ENCODE measurements at places on chromosomes 6 and 20.

- no peak for DNase-seq
These were observed 204.5 kb upstream of the TAB2 start for GRCh38 chr6:149112976-149113375.

- DNase-seq, result no peak
These were observed 97.6 kb upstream of the STMND1 start for GRCh38 chr6:17004269-17004668.

DNA sequence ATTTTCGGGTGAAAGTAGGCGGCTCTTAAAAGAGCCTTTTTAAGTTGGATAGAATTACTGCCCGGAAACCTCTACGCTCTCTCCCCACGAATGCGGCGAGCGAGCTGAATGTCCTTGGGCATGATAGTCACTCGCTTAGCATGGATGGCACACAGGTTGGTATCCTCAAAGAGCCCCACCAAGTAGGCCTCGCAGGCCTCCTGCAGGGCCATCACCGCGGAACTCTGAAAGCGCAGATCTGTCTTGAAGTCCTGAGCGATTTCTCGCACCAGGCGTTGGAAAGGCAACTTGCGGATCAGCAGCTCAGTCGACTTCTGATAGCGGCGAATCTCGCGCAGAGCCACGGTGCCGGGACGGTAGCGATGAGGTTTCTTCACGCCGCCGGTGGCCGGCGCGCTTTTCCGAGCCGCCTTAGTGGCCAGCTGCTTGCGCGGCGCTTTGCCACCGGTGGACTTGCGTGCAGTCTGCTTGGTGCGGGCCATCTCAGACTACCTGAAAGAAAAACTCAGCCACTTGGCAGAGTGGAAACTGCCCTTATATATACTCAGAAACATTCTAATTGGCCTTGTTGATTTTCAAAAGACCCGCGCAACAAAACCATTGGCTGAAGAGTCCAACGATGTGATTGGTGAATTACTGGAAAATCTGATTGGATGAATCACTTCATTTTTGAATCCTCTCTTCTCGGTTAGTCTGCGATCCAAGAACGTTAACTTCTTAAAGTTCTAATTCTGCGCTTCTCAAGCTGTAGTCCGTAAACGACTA is 93.9 kb upstream of the BTN3A2 start:
- no peak for DNase-seq

- no peak for DNase-seq
These were observed 102.4 kb downstream of the CDH26 start for GRCh38 chr20:60060593-60060992.

DNA sequence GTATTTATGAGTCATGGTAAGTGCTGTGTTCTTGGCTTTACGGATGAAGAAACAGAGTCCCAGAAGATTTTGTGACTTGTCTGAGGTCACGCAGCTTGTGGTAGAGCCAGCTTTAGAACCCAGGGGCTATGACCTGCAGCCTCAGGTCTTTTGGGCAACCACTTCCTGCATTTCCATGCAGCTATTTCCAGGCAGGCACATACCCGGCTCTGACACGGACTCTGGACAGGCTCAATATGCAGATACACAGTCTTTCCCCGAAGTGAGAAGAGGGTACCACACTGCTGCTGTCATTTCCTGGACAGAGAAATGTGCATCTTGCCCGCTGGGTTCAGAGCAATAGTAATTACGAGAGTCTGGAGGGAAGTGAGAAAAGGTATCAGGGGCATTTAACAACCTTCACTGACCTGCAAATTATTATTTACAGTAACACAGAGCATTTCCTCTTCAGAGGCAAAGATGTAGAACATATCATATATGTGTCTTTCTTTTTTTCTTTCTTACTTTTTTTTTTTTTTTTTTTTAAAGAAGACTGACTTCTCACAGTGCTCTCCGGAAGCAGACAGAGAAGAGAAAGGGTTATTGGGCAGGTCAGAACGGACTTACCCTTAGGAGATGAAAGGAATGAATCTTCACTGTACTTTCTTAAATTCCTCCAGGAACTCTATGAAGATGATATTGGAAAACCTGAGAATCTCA is 185.1 kb downstream of the CLIC5 start:
- DNase-seq, result no peak

DNA sequence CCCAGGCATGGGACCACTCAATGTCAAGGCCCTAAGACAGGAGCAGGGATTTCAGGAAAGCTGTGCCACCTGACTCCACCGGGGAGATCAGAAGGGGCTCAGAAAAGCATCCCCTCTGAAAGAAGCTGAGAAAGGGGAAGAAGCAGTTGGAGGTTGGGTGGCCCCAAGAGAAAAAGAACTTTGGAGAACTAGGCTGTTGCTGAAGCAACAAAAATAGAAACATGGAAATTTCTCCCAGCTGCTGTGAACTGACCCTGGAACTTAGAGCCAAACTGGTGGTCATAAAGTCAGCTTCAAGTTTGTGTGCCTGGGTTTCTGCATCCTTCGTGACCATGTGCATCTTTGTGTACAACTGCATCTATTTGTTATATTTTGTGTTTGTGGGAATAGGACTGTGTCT is 534.5 kb downstream of the MAFB start:
- DNase-seq, result no peak

- no peak for DNase-seq
These were observed 10.0 kb upstream of the ARMC2 start for GRCh38 chr6:108838101-108838717.

DNA sequence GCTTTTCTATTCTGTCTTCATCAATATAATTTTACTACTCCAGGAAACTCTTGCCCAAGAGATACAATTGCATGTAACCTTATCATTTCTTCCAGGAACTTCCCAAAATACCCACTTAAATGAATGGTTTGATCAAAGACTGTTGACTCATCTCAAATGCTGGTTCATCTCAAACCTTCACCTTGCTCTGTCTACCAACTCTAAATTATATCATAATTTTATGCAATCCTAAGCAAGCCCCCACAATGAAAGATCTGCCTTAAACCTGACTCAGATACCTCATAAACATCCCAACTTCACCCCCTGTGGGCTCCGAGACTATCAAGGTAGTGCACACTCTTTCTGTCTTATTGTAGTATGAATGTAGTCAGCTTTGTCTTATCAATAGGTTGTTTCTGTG is 65.5 kb upstream of the GCM1 start:
- no peak for DNase-seq

DNA sequence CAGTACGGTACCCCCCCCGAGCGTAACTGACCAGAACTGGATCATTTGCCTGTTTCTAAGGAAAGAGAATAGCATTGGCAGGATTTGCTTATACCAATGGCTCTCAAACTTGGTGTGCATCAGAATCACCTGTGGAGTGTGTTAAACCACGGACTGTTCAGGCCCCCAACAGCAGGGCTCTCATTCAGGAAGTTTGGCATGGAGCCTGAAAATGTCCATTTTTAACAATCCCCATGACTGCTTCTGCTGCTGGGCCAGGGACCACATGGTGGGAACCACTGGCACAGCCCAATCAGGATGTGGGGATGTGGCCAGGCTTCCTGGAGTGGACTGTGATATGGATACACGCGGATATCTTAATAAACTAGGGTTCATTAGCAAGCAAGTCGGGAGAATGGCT is 53.9 kb downstream of the GTF2H5 start:
- DNase-seq, result no peak

- DNase-seq, result no peak
These were observed 49.6 kb downstream of the CD24 start for GRCh38 chr6:106924694-106925523.

GRCh38 chr6:43228951-43229802 is at the start of gene DNPH1:
TSS of gene DNPH1 (minus strand) at chr6:43229481. CDS start at chr6:43229456, 25 bp downstream.
- DNase-seq, result no peak
